IPS DF 6.9 (cell line): ENCODE measurements at places on chromosomes 2 and 18.

GRCh38 chr2:65215946-65216345 is 11.7 kb upstream of the ACTR2 start:
- no peak for DNase-seq

DNA sequence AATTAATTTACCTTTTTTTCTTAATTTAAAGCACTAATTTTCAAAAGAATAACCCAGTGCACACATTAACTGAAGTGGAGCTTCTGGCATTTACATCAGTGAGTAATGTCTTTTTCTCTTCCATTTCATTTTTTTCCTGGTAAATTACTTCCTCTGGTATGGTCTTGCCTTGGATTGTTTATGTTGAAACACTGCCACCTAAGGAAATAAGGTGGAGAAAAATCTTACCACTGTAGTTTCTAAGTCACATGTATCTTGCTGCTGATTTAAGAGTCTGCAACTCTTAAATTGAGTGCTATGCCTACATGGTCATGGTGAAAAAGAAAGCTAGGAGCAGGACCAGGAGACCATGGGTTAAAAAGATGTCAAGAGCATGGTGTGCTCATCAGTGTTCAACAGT is 51.0 kb downstream of the TTC27 start:
- no peak for DNase-seq

DNA sequence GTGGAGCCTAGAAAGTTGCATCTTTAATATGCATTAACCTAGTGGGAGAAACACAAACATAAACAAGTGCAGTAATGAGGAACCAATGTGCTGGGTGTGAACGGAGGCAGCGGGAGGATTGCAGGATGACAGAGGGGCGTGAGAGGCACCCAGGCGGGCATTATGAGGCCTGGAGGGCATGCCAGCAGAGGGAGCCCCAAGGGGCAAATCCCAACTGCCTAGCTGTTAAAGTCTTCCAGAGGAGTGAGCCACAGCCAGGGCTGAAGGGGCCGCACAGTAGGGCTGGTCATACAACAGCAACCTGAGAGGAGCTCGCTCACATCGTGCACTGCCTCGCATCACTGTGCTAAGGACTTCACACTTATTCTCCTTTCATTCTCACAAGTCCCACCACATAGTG is 13.3 kb upstream of the PRELID3A start:
- DNase-seq: no peak

GRCh38 chr2:45860136-45861121 is 209.0 kb downstream of the PRKCE start:
- no peak for DNase-seq

DNA sequence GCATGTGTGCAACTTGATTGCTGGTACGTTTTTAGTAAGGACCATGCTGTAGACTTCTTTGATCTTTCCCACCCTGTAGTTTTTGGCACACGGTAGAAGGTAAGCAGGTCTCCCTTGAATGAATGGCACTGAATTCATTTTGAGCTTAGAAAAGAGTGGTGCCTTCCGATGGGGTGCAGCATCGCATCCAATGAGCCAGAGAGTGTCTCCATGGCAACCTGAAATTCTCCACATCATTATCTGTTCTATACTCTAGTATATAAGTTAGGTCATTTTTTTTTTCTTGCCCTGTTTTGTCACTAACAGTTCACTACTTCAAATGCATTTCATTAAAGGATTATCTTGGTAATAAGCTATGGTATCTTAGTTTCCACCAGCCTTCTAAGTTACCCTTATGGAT is 81.2 kb upstream of the REV1 start:
- DNase-seq: no peak

DNA sequence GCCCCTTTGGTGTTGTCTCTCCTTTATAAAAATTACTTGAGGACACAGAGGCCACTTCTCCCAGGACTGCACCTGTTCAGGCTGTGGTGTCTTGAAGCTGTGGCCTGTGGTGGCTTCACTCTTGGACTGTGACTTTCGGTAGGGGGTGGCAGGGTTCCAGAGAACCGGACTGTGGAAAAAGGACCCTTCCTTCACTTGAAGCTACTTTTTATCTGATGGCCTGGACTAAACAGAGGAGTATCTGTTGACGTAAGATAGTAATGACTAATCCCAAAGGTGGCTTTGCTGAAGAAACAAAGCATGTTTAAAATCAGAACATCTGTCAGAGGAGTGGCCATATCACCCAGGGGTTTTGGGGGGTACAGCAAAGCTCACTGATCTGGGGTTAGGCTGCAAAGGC is 60.8 kb downstream of the CENPO start:
- no peak for DNase-seq

DNA sequence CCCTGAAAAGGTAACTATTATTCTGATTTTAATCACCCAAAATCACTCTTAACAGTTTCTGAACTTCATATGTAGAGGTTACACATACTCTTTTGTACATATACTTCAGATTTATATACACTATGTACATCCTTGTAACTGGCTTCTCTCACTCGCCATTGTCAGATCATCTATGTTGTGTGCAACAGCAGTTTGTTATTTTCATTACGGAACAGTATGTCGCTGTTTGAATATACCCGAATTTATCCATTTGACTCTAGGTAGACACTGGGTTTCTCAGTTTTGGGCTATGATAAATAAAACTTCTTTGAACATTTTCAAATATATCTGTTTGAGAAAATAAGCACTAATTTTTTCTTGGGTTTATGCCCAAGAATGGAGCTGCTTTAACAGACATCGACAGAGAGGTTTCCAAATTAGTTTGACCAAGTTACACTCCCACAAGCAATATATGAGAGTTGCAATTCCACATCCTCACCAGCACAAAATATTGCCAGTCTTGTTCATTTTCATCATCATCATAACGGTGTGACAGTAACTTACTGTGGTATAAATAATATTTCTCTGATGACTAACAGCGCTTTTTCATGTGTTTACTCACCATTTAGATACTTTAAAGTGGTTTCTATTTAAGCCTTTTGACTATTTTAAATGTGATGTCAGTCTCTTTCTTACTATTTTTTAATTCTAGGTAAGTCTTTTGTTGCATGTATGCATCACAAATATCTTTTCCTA is 80.9 kb downstream of the SMC6 start:
- DNase-seq: no peak

DNA sequence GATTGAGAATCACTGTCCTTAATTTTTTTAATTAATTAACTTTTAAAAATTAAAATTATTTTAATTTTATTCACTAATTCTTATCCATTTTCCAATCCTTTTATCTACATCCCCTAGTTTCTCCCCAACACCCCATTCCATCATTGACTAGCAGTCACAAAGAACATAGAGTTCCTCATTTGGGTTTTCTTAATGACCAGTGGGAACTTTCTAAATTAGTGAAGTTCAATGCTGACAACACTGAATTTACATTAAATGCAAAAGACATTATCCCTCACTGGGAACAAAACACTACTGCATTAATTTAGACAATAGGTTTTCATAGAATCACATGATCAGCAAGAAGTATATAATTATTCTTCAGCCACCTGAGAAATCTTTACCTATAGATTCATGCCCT is 80.6 kb upstream of the GLS start:
- DNase-seq: no peak

GRCh38 chr2:26177122-26177521 is 4.2 kb downstream of the GAREM2 start:
- no peak for DNase-seq

- no peak for DNase-seq
Measured at GRCh38 chr2:237726401-237726830, 72.2 kb upstream of the RBM44 start.

GRCh38 chr2:127525691-127526131 is 578 bp downstream of the IWS1 start:
- no peak for DNase-seq

DNA sequence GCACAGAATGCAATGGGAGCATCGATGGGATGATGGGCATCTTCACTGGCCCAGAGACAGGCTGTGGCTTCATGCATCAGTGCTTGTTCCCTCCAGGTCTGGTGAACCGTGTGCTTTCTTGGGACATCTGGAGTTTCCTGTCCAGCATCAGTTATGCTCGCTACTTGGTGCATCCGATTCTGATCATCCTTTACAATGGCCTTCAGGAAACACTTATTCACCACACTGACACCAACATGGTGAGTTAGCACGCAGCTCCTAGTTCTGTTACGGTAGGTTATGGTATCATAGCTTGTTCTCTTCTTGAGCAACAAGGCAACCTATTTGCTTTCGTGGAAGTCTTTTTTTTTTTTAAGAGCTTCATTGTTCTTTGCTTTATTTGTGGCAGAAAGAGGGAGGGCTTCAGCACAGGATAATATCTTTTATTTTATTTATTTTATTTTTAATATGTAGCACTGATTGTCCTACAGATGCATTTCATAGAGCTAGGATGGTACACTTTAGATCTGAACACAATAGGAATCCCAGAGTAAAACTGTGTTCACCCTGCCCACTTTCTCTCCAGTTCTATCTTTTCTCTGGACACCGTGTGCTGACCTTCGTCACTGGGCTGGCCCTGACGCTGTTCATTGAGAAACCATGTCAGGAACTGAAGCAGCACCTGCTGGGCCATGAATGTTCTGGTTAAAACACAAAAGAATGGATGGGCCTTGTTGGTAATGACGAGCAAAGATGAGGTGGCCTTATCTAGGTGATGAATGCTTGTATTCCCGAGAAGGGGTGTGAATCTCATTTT is 71.2 kb upstream of the SEC11C start:
- DNase-seq: no peak

DNA sequence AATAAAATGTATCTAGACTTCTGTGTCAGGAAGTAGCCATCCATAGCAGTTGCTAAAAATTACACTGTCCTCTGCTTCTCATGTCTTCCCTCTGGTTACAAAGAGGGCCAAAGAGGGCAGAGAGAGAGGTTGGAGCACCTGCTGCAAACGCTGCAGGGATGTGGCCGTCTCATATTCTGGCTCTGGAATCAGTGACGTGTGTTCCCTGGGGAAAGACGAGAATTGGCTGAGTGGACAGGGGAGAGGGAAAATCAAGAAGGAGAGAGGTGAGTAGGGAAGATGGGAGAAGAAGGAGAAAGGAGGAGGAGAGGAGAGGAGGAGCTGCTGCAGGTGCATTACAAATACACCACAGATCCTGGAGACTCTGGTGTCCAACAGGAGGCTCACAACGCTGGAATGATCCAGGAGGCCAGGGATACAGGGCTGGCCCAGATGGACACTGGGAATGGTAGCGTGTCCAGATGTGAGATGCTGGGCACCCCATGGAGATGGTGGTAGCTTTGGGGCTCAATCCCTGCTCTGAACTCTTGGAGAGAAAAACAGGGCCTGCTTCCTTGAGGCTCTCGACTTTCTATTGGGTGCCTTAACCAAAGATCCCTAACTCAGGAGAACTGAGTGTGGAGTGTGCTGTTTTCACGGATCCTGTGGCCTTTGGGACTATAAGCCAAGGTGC is 118.4 kb upstream of the PXDN start:
- no peak for DNase-seq

DNA sequence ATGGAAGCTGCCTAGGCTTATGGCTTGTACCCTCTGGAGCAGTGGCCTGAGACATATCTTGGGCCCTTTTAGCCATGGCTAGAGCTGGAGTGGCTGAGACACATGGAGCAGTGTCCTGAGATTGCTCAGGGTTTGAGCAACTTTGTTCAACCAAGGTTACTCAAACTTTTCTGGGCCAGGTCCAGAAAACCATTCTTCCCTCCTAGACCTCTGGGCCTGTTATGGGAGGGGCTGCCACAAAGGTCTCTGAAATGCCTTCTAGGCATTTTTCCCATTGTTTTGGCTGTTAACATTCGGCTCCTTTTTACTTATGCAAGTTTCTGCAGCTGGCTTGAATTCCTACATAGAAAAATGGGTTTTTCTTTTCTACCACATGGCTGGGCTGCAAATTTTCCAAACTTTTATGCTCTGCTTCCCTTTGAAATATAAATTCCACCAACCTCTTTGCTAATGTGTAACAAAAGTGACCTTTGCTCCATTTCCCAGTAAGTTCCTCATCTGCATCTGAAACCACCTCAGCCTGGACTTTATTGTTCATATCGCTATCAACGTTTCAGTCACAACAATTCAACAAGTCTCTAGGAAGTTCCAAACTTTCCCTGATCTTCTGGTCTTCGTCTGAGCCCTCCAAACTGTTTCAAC is 84.9 kb upstream of the MAP4K3 start:
- no peak for DNase-seq
